Left lung (tissue), 14 donors: ENCODE measurements at places on chromosomes 16 and 17.

GRCh38 chr17:42647778-42648177, 11.3 kb upstream of the TUBG2 start:
- no peak for DNase-seq

DNA sequence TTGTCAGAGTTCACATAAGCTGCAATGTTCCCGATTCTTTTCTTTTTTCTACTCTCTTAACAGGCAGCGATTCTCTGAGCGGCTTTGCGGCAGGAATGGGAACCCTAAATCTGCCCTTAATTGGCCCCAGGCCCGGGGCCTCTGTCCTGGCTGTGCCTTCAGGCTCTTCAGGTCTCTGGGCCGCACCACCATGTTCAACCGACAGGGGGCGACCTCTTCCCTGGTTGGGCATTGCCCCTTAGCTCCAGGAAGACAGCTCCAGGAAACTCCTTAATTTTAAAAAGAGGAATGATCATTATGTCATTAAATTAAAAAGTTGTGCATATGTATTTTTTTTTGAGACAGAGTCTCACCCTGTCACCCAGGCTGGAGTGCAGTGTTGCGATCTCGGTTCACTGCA, 20.3 kb downstream of the CACNG5 start:
- DNase-seq, result no peak

DNA sequence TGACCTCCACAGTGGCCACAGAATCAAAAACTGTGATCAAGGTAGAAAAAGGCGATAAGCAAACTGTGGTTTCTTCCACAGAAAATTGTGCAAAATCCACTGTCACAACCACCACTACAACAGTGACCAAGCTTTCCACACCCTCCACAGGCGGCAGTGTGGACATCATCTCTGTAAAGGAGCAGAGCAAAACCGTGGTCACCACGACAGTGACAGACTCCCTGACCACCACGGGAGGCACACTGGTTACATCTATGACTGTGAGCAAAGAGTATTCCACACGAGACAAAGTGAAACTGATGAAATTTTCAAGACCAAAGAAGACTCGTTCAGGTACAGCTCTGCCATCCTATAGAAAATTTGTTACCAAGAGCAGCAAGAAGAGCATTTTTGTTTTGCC, 83.6 kb downstream of the C17orf58 start:
- no peak for DNase-seq

DNA sequence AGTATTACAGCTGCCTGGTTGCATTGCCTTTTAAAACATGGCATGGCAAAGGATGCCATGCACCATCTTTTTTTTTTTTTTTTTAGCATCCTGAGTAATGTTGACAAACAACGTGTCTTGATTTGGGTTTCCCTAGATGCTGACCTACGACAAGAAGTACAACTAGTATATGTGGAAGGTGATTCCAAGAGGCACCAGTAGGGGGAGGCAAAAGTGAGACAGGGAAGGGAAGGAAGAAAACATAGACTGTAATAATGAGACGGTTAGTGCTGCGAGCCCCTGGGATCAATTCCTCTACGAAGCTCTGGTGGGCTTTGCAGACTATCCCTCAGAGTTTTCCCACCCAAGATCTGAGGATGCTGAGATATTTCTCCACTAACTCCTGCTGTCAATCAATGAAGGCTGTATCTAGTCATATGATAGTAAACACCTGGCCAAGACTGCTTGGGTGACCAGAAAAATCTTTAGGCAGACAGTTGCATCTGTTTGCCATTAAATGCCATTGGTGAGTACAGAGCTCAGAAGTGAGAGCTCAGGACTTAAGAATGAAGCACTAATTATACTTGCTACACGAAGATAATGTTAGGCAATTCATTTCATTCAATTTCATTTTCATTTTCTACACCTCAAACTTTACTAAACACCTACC, 458.6 kb upstream of the GOT2 start:
- DNase-seq, result no peak

DNA sequence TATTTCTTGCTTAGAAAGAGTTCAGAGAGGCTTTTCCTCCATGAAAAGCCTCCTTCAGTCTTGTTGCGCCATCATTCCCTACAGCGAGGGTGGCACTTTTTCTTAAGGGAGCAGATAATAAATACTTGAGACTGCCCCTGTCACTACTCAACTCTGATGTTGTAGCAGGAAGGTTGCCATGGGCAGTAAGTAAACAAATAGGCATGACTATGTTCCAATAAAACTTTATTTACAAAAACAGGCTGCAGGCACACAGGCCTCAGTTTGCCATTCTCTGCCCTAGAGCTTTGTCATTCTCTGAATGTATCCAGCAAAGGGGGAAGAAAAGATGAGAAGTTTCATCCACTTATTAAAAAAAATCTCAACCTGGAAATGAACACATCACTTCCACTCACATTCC, 60.4 kb downstream of the MYOCD start:
- no peak for DNase-seq

DNA sequence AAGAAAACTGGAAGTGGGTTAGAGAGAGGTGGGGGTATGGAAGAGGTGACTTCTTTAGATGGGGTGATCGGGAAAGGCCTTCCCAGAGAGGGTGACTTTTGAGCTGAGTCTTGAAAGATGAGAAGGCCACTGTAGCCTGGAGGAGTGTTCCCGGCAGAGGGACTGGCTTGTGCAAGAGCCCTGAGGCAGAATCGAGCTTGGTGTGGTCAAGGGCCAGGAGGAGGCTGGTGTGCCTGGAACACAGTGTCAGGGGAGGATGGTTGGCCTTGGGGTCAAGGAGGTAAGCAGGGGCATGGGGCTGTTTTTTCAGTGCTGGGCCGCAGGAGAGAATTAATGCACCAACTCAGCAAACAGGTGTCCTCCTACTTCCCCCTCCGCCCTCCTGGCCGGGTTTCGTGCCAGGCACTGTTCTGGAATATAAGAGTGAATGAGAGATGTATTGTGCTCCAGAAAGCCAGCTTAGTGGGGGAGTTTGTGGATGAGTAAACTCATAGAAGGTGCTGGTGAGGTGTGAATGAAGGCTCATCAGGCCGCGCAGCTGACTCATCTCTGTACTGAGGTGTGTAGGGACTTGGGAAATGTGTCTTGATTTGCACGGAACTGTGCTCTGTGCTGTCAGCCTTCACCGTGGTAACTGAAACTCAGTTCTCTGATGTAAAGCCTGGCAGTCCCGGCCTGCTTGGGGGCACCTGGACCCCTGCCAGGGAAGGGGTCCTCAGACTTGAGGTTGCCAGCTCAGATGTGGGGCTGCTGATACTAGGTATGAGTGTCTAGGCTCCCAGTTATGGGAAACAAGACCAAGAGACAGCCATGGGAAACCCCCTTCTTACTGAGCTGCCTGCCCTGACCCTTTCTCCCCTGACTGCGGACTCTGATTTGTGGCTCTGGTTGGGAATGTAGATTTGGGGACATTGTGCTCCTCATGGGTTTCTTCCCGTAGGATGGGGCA, 15.3 kb downstream of the KSR1 start:
- DNase-seq, result no peak

GRCh38 chr16:25079637-25080378, 31.7 kb upstream of the LCMT1 start:
- DNase-seq, result no peak

DNA sequence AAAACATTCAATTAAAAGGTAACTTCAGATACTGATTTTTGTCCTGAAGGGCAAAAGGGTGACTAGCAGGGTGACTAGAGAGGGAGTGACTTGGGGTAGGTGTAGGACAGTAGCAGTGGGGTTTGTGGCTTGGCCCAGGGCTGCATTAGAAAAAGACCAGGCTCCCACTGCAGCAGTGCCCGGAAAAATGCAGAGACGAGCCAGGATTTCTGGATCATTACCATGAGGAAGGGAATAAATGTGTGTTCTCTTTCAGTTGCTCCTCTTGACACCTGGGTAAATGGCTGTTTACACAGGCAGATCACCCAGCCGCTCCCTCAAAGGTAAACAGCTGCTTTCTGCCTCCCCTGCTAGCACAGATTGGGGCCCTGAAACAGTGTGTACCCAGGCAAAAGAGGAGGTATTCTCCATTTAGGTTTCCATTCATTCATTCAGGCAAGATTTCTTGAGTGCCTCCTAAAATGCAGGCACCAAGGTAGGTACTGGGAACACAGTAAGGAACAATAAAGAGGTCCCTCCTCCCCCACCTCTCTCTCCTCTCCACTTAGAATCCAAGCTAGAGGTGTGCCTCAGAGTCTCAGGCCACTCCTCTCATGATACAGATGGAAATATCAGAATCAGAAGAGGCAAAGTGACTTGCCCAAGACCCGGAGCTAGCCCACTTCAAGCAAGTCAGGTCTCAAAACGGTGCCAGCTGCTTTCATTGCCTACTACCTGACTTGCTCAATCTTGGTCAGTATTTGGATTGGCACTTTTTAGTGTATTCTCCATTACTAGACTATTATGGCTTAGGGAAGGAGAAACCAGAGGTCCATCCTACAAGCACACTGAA, 15.2 kb upstream of the TOX3 start:
- no peak for DNase-seq

DNA sequence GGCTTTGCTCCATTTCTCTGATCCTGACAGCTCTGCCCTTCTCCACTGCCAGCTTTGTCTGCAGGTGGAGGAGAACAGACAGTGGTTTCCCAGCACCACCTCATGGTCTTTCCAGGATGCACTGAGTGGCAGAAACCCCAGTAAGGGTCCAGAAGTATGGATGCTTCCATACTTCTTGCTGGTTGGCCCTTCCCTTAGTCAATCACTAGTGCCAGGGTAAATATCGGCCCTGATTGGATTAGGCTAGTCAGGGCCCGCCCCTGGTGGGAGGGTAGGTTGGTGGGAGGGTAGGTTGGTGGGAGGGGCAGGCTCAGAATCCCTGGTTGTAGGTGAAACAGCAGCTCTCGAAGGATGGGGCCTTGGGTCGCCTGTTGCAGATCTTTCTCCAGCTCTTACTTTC, 10.2 kb downstream of the RNF213 start:
- DNase-seq, result no peak

DNA sequence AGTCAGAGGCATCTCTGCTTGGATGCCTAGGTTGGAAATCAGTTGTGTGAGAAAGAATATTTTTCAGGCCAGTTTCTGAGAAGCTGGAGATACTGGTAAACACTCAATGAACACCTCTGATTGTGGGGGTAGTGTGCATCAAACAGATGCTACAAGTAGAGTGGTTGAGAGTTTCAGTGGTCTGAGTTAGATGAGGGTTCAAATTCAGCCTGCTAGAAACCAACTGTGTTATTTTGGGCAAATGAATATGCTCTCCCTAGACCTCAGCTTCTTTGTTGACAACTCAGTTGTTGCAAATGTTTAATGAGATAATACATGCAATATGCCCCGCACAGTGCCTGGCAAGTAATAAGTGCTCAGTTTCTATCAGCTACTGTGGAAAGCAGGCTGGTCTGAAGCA, 25.2 kb upstream of the MAF start:
- DNase-seq, result no peak

GRCh38 chr17:29615048-29615385, 7.7 kb downstream of the CORO6 start:
- peak; percentile 64 for DNase-seq

GRCh38 chr17:4908301-4908700, 5.4 kb upstream of the CHRNE start:
- no peak for DNase-seq

DNA sequence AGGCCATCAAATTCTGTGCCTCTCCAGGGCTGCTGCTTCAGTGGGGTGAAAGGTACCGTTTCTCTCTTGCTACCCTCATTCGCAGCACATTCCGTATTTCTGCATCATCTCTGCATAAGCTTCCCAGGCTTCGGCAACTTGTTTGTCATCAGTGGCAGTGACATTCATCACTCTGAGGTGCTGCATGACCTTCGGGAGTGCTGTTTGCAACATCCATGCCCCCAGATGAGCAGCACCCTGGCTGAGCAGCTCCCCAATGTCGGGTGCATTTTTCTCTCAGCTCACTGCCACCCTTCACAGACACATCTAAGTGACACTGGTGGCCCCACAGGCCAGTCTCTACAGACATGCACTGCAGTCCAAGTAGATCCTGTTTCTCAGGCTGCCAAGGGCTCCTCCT, 3.8 kb downstream of the CREBBP start:
- DNase-seq, result no peak

DNA sequence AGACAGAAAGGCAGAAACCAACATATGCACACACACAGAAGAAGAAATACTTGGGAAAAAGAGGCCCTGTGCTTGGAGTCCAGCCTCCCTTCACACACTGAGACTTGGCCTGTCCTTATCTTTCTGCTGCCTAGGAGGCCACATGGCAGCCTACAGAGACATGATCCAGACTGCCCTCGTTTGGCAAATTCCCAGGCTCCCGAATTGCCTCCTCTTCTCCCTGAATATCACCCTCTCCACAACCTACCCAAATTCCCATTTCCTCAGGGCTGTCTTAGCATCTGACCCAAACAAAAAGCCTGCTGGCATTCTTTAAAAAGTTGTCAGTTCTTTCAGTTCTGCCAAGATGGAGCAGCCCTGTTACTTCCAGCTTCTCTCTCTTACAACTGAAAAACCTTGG, 59.8 kb downstream of the DNAH17 start:
- DNase-seq, result no peak

DNA sequence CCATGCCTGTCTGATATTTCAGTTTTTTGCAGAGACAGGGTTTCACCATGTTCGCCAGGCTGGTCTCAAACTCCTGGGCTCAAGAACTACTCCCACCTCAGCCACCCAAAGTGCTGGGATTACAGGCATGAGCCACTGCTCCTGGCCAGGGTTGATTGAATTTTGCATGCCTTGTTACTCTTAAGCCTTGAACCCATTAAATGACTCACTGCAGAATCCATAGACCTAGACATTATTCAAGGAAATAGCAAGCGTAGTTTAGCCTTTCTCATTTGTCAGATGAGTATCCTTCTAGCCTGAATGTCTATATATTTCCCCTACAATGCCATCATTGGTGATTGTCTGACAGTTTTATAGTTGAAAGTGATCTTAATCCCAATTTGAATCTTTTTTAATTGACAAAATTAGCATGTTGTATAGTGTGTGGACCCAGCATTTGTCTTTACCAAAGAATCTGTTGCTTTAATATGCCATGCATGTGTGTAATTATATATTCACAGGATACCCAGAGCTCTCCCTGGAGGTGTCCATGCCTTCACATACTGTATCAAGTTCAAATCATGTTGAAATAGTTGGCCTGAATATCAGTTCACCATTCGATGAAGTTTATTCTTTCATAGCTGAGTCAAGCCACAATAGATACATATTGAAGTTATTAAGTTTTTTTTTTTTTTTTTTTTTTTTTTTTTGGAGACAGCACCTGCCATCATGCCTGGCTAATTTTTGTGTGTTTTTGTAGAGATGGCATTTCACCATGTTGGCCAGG, 321.0 kb downstream of the CPPED1 start:
- no peak for DNase-seq

GRCh38 chr16:85626191-85626981, 13.3 kb downstream of the GSE1 start:
- no peak for DNase-seq

DNA sequence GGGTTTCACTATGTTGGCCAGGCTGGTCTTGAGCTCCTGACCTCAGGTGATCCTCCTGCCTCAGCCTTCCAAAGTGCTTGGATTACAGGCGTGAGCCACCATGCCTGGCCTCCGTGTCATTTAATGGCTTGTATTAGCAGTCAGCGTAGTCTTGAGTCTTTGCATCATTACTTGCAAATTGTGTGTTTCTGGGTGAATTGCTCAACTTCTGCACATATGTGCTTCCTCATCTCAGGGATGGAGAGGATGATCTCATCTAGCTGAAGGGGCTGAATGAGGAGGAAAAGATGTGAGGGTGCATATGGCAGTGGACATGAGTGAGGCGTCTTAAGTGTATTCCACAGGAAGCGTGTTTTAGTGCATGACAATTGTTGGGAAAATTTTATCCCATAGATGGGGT, 155.8 kb downstream of the SNX29 start:
- no peak for DNase-seq
